ENCODE measurements at places on chromosomes 1 and 21.
A peak's percentile ranks its signal among the peaks of the same experiment; 100 is the strongest.

DNA sequence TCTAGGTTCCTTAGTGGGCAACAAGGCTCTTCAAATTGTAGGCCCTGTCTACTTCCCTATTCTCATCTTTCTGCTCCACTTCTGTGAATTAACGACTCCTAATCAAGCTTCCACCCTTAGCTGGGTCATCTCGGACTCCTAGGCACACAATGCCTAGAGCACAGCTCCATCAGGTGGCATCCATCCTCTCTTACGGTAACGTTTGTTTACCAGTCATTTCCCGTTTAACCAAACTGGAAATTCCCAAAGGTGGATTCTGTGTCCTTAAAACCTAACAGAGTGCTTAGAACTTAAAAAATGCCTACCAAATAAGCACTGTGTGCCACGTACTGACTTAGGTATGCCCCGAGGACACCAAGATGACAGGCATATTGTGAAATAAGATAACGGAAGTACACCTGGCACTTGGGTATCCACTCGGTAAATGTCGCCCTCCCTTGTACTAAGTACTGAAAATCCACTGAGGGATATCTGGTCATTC is 1.5 kb downstream of the PARP1 start:
- DNase-seq, result peak; percentile 43

DNA sequence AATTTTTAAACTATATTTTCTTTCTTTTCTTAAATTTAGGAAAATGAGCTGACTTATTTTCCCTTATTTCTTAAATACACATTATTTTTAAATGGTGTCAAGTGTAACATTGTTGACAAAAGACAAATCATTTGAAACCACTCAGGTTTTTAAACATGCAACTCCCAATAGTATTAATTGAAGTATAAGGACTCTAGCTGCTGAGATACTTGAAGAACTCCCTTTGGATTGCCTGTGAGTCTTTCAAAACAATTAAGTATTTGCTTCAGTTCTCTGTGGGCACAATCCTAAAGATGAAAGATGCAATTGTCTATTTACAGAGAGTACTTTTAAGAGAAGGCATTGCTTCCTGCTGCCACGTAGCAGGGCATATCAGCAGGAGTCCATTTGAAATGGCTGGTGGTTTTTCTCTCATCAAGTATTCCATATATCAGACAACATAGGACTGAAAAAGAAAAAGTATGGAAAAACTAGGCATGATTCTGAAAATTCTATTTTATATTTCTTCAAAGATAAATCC is 373.4 kb downstream of the NEGR1 start:
- no peak for DNase-seq

DNA sequence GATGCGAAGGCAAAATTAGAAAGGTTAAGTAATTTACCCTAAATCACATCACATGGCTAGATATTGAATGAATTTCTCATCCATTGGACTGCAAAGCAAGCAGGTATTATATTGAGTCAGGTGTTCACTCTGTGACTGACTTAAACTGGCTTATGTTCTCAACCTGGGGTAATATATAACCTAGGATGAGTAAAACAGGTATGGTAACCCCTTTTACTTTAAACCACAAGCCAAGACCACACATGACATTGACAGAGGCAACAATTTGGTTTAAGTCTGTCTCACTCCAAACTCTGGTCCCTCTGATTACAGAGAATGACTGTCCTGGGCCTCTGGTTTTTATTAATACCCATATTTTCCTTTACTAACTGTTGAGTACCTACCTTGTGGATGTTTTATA is 33.3 kb downstream of the MAEL start:
- DNase-seq, result no peak

GRCh38 chr21:42621819-42622177 is 31.6 kb upstream of the PDE9A start:
- no peak for DNase-seq

DNA sequence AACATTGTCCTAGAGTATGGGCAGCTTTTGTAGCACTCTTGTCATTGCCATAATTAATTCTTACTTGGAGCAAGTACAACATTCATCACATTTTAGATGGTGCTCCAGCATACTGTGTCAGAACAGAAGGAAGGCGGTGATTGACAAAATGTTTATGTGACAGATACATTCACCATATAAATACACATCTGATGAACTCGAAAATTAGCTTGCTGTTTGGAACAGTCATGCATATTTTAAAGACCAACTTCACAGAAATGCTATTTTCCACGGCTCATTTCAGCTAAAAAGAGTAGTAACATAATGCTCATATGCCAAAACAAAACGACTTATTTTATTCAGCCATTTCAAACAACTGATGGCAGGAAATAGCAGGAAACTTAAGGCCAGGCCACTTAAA is 302.7 kb downstream of the MRPL39 start:
- no peak for DNase-seq

DNA sequence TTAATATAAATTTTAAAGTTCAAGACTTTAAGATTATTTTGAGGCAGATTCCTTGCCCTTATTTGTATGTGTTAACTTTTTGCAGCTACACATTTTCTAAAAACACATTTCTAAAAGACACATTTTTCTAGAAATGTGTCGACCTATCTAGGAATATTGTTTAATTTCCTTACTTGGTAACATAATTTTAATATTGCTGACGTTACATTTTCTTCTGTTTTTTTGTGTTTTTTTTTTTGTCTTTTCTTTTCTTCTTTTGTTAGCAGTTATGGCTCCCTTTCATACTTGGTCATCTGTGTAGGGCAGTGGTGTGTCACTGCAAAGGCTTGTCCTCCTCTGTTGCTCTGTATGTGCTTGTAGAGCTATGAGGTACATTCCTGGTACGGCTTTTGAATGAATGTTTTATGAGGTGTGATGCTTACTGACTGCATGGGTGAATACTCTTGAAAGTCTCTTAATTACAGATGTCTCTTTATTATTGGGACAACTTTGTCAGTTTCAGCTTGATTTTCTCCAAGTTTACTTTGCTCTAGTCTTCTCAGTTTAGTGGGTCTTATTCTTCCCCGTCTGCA is 30.1 kb downstream of the LRRC8D start:
- no peak for DNase-seq

DNA sequence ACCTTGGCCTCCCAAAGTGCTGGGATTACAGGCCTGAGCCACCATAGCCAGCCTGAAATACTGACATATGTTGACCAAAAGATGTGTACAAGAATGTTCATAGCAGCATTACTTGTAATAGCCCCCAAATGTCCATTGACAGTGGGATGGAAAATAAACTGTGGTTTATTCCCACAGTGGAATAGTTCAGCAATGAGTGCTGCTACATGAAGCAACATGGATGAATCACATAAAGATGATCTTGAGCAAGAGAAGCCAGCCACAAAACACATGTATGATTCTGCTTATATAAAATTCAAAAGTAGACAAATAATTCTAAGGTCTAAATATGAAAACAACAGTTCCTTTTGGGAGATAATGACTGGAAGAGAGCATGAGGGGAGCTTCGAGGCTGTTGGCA is 9.1 kb upstream of the CREG1 start:
- DNase-seq, result no peak

GRCh38 chr1:219340796-219341195 is 167.1 kb downstream of the LYPLAL1 start:
- DNase-seq, result no peak

DNA sequence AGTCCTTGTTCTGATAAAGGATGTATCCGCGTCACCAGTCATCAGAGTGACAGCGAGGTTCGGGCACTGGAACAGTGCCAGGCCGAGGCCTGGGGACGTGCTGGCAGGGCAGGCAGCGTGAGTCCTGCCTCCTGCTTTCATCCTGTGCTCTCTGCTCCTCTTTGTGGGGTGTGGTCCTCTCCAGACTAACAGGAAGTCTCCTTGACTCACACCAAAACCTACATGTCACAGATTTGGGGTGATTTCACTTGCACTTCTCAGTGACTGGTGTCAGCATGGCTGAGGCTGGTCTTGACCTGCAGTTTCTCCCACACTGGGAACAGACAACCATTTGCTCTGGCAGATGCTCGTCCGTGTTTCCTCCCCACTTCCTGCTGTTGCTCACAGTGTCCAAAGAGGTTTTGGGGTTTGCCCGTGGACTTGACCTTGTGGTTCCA is 8.8 kb upstream of the NLRP3 start:
- DNase-seq, result peak; percentile 67

- DNase-seq, result no peak
Observed at GRCh38 chr1:101511202-101511891, 274.5 kb downstream of the S1PR1 start.

DNA sequence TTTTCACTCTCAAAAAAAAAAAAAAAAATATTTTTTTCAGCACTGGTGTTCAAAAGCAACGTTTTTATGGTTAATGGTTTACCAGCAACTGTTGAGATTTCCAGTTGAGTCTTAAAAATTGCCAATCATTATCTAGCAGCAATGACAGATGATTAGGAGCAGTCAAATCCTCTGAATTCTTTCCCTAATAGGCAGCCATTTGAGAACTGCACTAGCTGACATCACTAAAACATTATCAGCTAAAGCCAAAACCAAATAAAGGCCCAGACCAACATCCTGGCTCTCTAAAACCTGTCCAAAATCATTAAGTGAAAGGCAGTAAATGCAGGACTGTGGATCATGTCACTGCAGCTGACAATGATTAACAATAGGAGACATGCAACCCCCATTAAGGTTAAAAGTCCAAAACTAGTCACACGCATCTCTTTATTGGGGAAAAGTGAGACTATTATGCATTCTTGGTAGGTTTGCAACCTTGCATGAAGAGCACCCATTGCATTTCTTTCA is 14.0 kb downstream of the SFPQ start:
- no peak for DNase-seq

- DNase-seq, result no peak
Observed at GRCh38 chr1:117036018-117036461, 24.1 kb upstream of the TTF2 start.

DNA sequence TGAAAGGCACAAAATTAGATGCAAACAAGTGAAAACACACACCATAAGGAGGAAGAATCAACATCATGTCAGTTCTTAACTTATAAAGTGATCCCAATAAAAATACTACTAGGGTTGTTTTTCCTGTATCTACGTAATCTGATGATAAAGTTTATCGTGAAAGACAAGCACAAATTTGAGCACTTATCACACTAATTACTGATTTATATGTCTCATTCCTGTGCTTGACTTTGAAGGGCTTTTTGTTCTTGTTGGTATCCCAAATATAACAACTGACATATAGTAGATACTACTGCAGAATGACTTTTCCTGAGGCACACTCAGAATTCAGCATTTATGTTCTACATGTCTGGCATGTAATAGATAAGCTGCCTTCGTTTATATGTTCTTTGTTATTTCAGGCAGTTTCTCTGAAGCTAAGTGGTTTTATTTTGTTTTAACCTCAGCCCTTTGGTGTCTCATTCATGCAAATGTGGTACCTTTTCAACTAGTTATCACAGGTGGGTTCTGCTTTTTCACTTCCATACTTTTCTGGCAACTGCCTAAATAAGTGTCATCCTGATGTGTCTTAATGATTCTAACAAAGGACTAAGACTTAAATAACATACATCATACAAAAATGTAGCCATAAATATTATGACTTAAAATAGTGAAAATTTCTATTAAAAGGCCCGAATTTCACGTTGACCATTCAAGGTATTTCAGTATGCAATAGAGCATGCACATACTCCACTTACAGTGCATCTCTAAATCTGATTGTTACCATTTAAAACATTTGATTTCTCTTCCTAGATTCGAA is 73.2 kb downstream of the LRRC8C start:
- DNase-seq, result no peak

DNA sequence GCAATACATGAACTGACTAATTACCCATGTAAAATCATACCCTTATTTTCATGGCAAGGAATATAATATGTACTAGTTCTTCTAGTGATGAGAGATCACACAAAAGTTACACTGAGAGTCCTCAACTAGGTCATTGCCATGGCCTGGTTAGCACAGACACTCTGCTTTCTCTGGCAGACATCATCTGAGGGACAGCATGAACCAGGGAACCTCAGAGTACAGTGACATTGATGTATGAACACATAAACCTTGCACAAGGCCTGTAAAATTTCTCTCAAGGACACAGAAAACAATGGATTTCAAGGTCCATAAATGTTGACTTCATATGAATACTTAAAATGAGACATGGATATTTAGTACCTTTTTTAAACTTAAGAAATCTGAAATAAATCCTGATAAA is 108.8 kb upstream of the MAGI3 start:
- DNase-seq, result no peak

DNA sequence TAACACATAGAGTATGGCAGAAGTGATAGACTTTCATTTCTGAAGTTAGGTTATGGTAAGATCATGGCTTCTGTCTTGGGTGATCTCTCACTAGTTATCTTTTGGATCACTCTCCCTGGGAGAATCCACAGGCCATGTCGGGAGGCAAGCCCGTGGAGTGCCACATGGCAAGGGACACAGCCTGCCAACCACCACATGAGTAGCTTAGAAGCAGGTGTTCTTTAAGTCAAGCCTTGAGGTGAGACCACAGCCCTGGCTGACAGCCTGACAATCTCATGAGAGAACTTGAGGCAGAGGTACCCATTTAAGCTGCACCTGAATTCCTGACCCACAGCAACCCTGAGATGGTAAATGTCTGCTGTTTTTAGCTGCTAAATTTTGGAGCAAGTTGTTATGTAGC is 130.4 kb downstream of the KCNN3 start:
- no peak for DNase-seq

DNA sequence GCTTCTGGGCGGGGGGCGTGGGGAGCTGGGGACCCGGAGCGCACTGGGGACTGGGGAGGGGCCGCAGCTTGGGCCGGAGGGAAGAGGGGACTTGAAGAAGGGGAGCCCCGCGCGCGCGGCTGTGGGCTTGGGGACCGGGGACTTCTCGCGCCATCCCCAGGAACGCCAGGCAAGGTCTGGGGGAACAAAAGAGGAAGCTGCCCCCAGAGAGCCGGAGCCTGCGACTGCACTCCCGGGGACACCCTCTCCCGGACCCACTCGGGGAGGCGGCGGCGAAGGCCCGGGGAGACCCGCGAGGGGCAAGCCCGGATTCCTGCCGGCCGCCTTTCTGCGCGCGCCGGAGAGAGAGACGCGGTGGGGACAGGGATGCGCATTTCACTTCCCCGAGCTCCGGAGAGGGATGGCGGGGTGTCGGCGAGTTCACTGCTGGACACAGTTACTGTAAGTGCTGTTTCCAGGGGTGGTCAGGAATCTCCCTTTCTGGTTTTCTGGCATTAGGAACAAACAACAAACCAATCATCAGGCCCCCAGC is 732 bp downstream of the ABCG1 start:
- DNase-seq, result no peak

- no peak for DNase-seq
Observed at GRCh38 chr1:204442376-204443259, 31.0 kb upstream of the PPP1R15B start.

- no peak for DNase-seq
Observed at GRCh38 chr1:93619507-93620171, 62.0 kb downstream of the BCAR3 start.
